ENCODE measurements at places on chromosomes 1 and 21. TPM values are rescaled to one million over a fixed set of nuclear protein-coding genes. Genes with fewer than 3 reads are reported as not detected.

- no peak for DNase-seq
Observed at GRCh38 chr1:102733491-102734236, 374.7 kb downstream of the COL11A1 start.

DNA sequence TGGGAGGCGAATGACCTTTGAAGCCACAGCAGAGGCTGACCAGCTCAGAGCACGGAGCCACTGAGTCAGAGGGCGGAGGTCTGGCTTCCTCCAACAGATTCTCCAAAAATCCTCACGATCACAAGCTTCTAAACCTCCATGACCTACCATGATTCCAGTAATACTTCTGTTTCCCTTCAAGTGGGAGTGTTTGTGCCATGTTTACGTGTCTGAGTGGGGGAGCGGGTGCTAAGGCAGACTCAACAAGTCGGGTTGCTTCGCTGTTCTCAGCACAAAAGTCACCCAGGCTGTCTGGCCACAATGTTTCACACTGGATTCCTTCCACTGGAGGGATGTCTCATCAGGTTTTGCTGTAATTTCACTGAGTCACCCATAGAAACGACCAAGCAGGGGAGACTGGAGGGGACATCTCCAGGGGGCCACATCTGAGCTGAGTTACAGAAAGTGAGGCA is 86.2 kb downstream of the SLC66A1 start:
- no peak for DNase-seq

C1QC gene
- not detected for total RNA-seq

NR1I3 gene
- total RNA-seq = not detected

GRCh38 chr1:211035821-211036380 is 98.0 kb downstream of the KCNH1 start:
- DNase-seq = no peak

DYNLT4 gene
- total RNA-seq = 1.1 TPM

DNA sequence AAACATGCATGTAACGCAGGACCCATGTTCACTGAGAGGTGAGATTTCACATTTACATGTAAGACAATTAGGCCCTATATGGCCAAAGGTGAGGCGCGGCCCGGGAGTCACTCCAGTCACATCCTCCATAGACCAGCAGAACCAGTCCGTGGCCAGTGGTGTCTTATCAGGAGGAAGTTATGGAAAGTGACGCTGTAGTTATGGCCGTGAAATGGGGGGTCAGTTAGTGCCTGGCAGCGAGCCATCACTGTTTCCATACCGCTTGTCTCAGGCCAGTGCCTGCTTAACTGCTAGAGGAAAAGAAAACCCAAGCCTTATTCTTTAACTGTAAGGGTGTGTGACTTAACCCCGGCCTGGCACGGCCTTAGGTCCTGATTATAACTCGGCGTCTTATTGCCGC is 6.1 kb downstream of the C1orf159 start:
- no peak for DNase-seq

GRCh38 chr1:205275916-205276688 is 45.4 kb downstream of the NUAK2 start:
- no peak for DNase-seq

BNIPL gene
- total RNA-seq = 27.7 TPM

GRCh38 chr1:160459687-160460086 is 59.3 kb downstream of the VANGL2 start:
- no peak for DNase-seq

DNA sequence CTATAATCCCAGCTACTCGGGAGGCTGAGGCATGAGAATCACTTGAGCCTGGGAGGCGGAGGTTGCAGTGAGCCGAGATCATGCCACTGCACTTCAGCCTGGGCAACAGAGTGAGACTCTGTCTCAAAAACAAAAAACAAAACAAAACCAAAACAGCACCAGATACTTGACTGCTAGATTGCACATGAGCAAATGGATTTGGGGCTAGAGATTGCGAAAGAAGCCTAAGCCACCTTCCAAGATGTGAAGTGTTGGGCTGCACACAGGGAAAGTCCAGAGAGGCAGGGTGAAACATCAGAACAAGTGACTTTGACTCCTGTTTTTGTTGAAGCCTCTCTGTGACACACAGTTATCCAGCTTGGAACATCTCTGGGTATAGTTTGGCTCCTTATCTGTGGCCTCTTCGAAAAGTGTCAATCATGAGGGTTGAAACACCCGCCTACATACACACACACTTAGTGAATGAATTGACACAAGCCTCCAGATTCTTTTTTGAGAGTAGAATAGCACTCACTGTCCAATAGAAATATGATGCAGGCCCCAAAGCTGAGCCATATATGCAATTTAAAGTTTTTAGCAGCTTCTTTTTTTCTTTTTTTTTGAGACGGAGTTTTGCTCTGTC is 34.2 kb upstream of the GPR137B start:
- no peak for DNase-seq

All from type B pancreatic cell (in vitro differentiated cells).